Activated CD8-positive, alpha-beta memory T cell treated with anti-CD3 and anti-CD28 coated beads for 4 hours (primary cell): ENCODE measurements at places on chromosomes 12 and 14.

DNA sequence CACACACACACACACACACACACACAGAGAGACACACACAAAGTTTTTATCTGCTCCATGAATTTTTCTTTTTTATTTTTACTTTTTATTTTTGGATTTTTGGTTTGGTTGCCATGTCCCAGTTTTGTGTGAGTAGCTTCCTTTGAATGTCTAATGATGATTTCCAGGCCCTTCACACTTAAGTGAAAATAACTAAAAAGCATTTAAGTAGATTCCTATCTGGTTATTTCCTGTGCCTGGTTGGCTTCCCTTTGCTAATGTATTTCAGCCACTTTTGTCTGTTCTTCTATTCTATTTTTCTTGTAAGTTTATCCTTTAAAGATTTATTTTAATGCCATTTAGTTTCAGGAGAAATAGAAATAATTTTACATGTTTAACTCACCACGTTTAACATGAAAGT is 755.4 kb downstream of the SLC6A15 start:
- DNase-seq: no peak

DNA sequence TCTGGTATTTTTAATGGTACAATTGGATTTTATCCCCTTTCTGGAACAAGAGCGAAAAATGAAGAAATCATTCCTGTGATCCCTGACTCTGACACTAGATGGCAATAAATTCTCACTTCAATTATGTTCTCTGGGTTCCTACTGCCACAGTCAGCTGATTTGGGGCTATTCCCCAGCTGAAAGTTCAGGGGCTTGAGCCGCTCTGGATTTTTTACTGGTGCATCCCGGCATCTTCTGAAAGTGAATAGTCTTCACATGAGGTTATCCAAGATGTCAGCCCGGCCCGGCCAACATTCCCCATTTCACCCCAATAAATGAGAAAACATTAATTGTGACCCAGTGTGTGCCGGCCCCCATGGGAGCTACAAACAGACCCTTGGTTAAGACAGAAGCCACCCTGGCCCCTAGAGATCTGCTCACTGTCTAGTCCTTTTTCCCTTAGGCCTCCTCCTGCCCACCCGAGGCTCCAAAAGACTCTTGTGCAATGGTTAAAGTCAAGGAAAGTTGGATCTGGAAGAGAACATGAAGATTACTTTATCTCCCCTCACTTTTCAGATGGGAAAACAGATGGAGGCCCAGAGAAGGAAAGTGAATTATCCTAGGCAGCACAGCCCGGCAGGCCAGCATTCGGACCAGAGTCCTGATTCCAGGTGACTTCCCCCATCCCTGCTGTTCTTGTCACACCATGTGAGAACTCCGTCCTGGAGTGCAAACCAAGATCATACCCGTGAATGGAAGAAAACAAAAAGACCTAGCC is 20.8 kb downstream of the CKAP4 start:
- DNase-seq: no peak

DNA sequence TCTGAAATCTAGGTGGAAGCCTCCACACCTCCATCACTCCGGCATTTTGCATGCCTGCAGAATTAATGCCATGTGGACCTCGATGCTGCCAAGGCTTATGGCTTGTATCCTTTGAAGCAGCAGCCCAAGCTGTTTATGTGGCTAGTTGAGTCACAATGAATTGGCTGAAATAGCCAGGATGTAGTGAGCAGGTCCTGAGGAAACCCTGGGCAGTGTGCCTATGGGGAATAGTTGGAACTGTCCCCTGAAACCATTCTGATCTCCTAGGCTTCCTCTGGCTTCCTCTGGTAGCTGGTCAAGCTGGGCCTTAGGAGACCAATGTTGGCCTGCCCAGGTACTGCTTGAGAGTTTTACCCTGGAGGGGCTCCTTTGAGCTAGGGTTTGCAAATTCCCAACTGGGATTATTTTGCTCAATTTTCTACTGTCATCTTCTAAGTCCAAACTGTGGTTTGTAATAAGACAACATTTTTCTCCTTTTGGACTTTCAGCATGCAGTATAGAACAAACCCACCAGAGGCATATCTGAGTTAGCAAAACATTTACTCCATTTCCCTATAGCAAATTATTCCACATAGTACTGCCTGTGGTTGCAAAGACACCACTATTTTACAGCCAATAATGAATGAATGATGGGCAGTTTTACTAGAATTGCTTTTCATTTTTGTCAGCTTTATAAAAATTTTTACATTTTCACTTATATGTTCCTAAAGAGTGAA is 85.1 kb upstream of the AMIGO2 start:
- no peak for DNase-seq

- no peak for DNase-seq
Measured at GRCh38 chr14:20470603-20470901, 1.3 kb downstream of the PNP start.

- no peak for DNase-seq
Measured at GRCh38 chr12:54662026-54662425, 13.9 kb upstream of the DCD start.

DNA sequence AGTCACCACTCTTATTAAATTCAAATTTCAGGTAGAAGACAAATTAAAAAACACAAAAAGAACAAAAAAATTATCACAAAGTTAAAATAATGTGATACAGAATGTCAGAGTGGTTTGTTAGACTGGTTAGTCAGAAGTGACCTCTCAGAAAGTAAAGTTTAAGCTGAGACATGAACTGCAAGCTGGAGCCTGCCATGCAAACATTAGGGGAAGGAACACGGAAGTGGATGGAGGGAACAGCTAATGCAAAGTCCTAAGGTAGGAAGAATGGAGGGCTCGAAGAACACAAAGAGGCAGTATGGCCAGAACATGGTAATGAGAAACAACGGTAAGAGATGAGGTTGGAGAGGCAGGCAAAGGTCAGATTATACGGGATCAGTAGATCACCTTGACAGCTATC is 41.7 kb downstream of the WDHD1 start:
- DNase-seq: no peak

- DNase-seq: no peak
Measured at GRCh38 chr14:92863286-92864080, 59.5 kb upstream of the CHGA start.

- no peak for DNase-seq
Measured at GRCh38 chr12:2640281-2640680, 154.5 kb upstream of the FKBP4 start.

GRCh38 chr14:43706900-43707299 is 800.2 kb downstream of the FSCB start:
- DNase-seq: no peak
